ENCODE measurements at places on chromosomes 2 and 18.

GRCh38 chr18:59878644-59879043, 21.2 kb upstream of the PMAIP1 start:
- no peak for DNase-seq

DNA sequence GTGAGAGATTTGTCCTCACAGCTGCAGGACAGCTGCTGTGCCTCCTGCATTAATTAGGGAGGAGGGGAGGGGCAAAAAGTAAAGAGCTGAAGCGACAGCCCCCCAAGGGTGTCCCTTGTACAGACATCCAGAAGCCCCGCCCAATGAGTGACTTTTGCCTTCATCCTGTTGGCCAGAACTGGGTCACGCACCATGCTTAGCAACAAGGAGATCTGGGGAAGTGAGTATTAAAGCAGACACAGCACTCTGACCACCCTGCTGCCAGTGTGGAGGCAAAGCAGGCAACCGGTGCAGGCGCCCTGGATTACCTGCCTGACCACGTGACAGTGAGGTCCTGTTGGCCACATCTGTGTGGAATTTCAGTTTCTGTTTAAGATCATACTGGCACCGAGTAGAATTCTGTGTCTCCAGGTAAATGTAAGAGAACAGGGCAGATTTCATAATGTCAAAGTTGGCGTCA, 21.5 kb upstream of the BIN1 start:
- no peak for DNase-seq

- DNase-seq = no peak
These were observed 26.5 kb downstream of the B3GNT7 start for GRCh38 chr2:231422056-231422455.

DNA sequence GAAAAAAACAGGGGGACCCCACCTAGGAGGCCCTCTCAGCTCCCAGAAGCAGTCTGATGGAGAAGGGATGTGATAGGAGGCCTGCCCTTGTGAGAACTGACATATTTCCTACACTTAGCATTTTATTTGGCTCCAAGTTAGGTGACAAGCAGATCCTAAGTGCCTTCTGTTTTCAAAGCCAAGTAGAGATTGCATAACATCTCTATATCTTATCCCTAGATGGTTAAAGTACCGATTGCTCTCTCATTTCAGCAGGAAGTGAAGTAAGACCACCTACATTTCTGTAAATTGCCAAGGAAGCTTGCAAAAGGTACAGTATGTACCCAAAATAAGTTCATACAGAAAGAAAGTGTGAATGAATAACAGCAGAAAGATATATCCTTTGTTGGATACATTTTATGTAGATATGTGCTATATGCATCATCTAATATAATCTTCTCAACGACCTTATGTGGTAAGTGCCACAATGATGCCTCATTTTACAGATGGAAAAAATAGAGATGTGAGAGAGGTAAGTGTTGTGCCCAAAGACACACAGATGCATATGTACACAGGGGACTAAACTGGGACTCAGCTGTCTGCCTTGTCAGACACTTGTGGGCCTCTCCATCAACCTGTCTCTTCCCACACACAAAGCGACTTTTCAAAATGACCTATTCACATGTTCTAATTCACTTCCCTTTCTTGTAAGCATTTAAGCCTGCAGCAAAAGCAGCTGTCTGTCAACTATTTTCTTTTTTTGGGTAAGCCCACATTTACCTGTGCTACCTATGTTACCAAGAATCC, 38.9 kb downstream of the DHRS9 start:
- DNase-seq = no peak

DNA sequence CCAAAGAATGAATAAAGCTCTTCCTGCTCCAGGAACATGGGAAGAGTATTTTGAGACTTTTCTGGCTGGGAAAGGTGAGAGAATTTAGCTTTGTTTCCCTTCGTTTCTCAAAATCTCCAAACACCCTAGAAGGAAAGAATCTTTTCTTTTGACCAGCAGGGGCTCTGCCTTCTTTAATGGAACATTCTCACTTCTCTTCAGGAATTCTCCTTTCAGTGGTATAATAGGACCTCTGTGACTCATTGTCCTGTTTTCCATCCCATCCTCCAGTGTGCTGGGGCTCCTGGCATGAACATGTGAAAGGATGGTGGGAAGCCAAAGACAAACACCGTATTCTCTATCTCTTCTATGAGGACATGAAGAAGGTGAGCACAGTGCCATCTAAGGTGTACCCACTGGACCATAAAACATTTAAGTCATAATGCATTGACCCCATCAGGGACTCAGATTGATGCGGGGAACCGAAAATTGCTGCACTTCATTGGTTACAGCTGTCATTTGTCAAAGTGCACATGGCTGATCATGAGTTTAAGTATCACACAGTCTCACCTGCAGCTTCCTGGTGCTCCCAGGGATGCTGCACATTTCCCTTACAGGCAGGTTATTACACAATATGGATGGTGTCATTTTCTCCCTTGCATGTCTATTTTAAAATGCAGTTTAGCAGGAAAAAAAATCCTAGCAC, 5.5 kb downstream of the SULT1C4 start:
- DNase-seq = no peak

All from renal cortex interstitium (tissue), 15 donors.